ENCODE measurements at places on chromosomes 1 and 21.

DNA sequence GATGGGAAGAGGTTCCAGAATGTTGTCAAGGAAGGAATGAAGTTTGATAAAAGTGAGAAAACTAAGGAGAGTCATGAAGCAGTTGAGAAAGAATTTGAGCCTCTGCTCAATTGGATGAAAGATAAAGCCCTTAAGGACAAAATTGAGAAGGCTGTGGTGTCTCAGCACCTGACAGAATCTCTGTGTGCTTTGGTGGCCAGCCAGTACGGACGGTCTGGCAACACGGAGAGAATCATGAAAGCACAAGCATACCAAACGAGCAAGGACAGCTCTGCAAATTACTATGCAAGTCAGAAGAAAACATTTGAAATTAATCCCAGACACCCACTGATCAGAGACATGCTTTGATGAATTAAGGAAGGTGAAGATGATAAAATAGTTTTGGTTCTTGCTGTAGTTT is 142.8 kb downstream of the CDC7 start:
- no peak for DNase-seq

DNA sequence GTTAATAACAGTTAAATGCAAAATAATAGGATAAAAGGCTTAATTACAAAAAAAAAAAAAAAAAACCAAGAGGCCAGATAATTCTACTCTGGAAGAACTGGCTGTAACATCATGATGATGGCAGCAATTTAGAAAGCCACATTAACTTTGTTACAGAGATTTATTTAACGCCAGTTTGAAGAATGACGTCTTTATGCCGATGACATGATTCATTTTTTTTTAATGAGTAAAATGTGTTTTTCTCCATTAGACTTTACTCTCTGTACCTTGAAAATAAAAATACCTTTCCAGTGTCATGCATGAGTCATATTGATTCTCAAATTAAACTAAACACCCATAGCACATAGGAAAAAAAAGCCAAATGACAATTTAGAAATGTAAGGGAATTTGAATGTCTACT is 226.1 kb downstream of the RGS7 start:
- DNase-seq, result no peak

DNA sequence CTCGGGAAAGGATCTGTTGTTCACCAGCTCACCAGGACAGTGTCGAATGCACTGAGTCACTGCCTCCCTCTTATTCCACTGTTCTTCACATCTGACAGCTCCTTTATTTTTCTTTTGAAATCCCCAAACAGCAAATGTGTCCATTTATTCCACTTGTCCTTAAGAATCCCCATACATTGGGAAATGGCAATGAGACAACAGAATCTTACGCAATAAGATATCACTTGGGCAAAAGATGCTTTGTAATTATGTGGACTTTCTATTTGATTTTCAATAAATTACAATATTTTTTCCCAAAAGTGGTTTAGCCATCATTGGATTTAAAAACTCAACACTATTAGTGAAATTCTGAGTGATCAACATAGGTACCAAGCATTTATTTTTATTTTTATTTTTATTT is 3.7 kb downstream of the KRTAP20-2 start:
- no peak for DNase-seq

DNA sequence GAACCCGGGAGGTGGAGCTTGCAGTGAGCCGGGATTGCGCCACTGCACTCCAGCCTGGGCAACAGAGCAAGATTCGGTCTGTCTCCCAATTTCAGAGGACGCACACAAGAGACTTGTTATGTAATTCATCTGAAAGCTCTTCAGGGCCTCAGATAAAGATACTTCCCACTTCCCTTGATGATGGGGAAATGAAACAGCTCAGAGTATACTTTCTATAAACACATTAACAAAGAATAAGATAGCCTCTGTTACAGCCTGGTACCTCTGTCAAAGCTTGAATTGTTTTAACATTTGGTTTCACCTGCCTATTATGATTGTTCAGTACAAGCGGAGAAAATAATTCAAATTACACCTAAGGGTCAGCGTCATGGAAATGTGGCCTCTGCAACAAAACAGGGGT is 622.9 kb upstream of the ADGRL4 start:
- no peak for DNase-seq

DNA sequence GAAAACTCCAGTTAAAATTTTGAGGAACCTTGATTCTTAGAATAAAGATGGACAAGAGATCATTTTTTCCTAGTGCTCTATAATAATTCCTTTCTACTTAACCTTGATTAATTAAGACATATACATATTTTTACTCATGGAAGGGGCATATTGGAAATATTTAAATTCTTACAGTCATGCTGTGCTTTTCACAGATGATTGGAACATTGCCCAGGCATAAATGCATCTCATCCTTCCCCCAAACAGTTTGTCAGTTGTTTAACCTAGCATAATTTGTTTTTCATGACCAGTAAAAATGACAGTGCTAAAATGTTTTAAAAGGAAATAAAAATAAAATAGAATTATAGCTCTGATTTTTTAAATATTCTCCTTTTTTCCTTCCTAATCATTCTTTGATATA is 140.0 kb downstream of the DNM3 start:
- no peak for DNase-seq

DNA sequence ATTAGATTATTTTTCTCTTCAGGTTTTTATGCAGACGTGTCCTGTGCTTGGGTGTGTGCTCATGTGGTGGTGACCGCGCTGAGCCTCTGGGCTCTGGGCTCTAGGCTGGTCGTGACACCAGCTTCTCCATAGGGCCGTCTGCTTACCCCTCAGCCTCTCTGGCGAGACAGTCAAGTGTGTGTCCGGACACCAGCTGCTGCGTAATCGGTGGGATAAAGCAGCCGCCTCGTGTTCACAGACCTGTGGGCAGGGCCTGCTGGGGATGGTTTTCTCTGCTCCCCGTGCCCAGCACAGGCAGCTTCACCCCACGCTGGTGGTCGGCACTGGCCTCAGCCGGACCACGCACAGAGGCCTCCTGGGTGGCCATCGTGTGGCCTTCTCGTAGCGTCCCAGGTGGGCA is 33.6 kb upstream of the DIP2A start:
- DNase-seq, result no peak

- DNase-seq, result no peak
Measured at GRCh38 chr1:200006711-200007110, 20.8 kb upstream of the NR5A2 start.

- DNase-seq, result no peak
Measured at GRCh38 chr1:193700710-193701355, 514.4 kb upstream of the B3GALT2 start.
